ENCODE measurements at places on chromosomes 7 and 10.

GRCh38 chr7:120097020-120097419 is 176.0 kb upstream of the KCND2 start:
- DNase-seq, result no peak

DNA sequence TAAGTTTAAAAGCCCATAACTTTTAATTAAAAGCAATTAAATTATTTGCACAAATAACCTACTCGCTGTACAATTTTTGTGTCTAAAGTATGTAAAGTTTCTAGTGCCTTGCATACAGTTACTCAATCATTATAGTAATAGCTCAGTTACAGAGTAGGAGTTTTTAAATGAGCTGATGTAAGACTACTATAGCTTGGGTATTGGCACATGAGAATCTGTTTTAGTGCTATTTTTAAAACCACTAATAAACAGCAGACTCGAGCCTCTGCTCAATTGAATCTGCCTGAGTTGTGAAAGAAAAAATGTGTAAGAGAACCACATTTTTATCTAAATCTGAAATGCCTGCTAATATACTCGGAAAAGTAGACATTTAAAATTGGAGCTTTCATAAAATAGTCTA is 31.1 kb downstream of the CTNNA3 start:
- DNase-seq, result no peak

DNA sequence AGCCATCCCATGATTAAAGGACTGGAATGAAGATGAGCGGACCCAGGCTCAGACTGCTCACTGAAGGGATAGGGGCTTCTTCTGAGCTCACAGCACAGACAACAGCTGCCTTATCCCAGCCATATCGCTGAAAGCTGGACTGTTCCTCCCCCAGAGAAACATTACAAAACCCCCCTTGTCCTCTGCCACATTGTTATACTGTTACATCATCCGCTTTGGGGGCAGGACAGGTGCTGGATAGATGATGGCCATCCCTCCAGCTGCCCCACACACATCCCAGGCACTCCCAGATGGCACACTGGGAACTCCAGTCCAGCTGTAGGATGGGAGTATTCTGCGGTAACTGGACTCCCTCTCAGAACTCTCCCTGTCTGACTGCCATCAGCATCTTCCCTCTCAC is 58.7 kb upstream of the BTRC start:
- DNase-seq, result no peak

GRCh38 chr10:31064348-31064747 is 32.7 kb upstream of the ZNF438 start:
- no peak for DNase-seq

DNA sequence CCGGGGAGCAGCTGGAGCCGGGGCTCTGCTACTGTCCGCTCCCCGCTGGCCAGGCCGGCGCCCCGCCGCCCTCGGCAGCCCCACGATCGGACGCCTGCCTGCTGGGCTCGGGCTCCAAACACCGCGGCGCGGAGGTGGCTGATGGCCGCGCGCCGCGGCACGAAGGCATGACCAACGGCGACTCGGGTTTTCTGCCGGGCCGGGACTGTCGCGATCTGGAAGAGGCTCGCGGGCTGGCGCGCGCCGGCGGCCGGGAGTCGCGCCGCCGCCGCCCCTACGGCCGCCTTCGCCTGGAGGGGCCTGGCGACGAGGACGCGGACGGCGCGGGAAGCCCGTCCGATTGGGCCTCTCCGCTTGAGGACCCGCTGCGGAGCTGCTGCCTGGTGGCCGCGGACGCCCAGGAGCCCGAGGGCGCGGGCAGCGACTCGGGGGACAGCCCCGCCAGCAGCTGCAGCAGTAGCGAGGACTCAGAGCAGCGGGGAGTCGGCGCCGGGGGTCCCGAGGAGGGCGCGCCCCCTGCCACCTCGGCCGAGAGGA is 570 bp downstream of the TBC1D12 start:
- no peak for DNase-seq

DNA sequence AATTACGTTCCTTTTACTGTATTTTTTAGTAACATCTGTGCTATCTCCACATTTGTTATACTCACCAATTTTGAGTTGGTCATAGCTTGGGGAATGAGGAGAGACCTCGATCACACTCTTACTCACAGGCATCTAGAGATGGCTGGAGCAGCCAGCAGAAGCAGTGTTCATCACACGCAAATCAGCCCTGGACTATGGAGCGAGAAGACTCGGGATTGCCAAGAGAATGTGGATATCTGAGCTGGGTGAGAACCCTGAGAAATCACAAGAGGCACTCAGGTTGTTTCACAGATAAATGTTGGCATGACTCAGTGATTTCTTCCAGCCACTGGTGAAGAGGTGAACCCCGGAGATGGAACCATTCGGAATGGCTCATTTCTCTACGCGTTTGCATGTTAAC is 820.1 kb upstream of the IGFBP3 start:
- no peak for DNase-seq

DNA sequence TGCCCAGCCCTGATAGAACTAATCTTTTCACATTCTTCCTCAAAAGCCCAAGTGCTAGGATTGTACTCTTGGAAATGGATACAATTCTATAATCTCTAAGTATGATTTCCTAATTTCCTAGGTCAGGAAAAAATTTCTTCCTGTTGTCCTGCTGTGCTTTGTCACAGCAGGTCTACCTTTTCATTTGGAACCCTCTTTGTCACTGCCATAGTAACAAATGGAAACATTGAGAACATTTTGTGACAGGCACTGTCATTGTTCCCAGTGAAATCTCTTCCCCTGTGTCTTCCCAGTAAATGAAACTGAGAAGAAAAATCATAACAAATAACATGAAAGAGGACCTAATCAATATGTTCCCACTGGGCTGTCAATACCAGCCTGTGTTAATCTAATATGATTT is 150.9 kb upstream of the KAT6B start:
- no peak for DNase-seq

- no peak for DNase-seq
These were observed 11.4 kb downstream of the CLDN3 start for GRCh38 chr7:73758581-73759138.

DNA sequence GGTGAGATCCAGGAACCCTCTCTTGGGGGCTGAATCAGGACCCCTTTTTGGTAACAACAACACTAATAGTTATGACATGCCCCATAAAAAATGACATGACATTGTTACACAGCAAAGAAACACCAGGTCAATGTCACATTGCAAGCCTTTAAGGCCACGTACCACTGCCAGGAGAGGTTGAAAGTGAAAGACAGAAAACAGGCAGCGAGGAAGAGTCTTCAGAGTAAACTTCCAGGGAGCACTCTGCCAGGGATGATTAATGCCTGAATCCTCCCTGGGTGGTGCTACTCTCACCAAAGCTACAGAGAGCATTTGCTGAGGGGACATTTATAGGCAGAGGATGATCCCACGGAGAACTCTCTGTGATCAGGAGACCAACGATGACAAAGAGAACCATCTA is 551.6 kb downstream of the CALN1 start:
- no peak for DNase-seq

GRCh38 chr10:67127441-67127840 is 201.6 kb downstream of the LRRTM3 start:
- no peak for DNase-seq

- DNase-seq, result no peak
These were observed 26.8 kb upstream of the EGR2 start for GRCh38 chr10:62842983-62843382.

Measured in SIG-M5 (cell line).